CD4-positive, alpha-beta T cell treated with Interferon gamma for 1 hour (primary cell): ENCODE measurements at places on chromosomes 7 and 10.
A peak's percentile ranks its signal among the peaks of the same experiment; 100 is the strongest.

DNA sequence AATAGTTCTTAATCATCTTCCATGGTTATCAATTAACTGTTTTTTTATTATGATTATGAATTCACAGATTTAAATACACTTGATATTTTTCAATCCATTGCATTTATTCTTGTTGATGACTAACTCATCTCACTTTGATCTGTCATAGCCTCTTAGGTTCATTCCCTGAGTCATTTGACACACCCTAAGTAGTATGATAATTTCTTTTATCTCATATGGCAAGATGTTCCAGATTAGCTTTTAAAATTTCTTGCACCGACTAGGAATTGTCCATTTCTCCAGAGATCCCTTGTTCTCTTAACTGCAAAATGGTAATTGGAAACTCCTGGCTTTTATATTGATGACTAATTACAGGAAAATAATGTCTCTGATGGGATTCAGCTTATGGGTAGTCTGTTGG lies 87.6 kb upstream of the CCDC6 start:
- no peak for DNase-seq

- no peak for DNase-seq
These were observed 9.7 kb downstream of the MDFIC start for GRCh38 chr7:114931656-114932011.

DNA sequence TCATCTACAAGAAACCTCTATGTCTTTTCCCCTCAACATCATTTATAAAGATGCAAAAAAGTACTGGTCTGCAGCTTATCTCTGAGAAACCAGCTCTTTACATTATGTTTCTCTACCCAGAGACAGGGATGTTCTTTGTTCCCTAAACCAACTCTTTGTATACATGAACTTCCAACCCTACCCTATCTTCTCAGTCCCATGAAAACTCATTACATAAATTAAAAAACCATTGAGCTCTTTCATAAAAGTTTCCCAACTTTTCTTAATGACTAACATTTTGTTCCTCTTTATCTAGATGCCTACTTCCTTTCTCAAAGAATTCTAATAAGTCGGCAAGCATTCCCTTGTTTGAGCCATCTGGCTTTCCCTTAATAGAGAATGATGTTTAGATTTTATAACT lies 192.8 kb upstream of the AGK start:
- no peak for DNase-seq

DNA sequence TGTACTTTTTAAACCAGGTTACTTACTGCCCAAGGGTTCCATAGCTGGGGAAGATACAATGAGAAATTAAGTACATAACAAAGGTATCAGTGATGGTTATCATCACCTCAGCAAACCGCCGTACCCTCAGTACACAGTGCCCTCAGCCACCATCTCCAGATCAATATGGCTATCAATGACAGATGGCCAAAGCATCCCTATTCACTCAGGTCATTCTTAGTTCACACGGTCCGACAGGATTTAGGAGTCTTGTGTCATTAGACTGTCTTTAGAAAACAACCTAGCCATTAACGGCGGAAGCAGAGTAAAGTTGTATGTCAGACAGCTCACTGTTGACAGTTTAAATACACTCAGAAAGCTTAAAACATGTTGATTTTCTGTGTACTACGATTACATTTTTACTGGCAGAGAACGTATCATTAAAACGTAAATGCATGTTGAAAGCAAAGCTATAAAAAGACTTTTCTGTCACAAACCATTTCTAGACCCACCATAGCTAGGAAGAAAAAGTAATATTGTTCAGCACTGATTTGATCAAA lies 106.9 kb downstream of the HOXA1 start:
- no peak for DNase-seq

DNA sequence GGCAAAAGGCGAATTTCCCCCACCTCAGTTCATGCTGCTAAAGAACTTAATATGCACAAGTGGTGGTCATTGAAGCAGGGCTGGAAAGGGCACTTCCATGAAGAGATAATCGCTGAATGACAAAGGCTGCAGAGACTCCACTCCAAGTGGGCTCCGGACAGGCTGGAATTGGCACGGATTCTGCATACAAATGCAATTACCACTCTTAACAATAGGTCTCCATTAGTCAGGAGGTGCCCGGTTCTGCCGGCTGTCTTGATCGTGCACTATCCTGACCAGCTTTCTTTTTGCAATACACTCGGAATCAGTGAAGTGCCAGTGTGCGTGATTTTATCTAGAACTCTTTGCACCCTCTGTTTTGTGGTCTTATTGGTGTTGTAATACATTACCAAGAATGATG lies 49.7 kb downstream of the INSYN2A start:
- DNase-seq = no peak

- no peak for DNase-seq
These were observed 253.7 kb upstream of the SORCS1 start for GRCh38 chr10:107418085-107418806.

GRCh38 chr10:112175409-112175808 lies 8.2 kb downstream of the GPAM start:
- DNase-seq = no peak

DNA sequence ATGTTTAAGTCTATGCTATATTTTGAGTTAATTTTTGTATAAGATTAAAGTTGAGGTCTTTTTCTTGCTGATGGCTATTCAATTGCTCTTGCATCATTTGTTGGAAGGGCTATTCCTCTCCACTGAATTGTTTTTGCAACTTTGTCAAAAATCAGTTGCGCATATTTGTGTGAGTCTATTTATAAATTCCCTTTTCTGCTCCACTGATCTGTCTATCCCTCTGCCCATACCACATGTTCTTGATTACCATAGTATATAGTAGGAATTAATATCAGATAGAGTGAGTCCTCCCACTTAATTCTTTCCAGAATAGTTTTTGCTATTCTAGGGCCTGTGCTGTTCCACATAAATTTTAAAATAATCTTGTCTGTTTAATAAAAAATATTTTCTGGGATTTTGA lies 152.4 kb upstream of the ADCY1 start:
- DNase-seq = no peak

- DNase-seq = no peak
These were observed 67.8 kb downstream of the ABI1 start for GRCh38 chr10:26792758-26793495.

- DNase-seq = no peak
These were observed 28.5 kb upstream of the CRYGN start for GRCh38 chr7:151468217-151469018.

GRCh38 chr10:13913897-13914296 lies 327.1 kb downstream of the PRPF18 start:
- no peak for DNase-seq

GRCh38 chr10:78331391-78331922 lies 297.8 kb downstream of the RPS24 start:
- DNase-seq = no peak

DNA sequence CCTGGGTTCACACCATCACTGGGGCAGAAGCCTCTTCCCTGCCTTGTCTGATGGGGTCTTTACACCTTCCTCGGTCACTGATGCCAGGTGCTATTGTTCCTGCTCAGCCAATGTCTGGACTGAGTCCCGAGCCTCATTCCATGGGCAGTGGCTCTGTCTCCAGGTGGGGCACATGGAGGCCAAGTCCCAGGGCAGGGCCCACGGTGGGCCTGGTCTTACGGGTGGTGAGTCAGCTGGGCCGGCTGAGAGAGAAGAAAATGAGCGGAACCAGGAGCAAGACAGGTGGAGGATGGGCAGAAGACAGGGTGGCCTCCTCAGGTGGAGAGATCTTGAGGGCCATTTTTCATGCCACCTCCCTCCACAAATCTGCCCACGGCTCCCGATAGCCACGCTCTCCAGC lies 131.7 kb upstream of the FAM20C start:
- DNase-seq = no peak

DNA sequence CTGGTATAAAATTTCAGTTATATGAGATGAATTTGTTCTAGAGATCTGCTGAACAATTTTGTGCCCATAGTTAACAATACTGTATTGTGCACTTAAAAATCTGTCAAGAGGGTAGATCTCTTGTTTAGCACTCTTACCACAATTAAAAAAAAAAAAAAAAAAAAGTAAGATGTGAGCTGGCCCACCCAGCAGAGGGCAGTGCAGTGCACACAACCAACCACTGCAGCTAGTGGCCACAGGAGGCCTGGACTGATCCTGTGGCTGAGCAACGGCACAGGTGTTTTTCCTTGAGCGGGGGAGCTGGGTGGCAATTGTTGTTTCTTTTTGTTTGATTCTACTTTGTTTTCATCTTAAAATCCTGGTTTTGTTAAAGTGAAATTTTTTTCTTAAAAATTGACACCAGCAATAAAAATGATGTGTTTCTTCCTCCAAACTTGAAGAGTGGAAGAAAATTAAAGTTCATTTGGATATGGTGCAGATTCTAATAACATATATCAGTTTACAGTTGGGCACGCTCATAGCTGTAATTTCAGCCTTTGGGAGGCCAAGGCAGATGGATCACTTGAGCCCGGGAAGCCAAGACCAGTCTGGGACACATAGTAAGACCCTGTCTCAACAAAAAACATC lies 171.1 kb upstream of the TBX20 start:
- peak; percentile 30 for DNase-seq

DNA sequence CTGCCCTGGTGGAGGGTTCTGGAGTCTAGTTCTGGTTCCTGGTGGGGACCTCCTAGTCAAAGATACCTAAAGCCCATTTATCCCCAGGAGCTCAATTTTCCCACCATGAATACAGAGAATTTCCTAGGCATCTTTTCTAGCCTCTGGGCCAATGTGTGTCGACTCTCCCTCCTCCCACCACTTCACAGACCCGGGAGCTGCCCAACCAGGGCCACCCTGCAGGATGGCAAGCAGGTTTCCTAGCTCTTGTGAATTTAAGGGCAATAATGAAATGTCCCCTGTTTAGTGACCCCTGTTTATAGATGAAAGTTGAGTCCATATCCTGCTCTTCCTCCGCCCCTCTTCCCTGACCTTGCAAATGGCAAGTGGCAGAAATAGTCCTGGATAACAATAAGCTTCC lies 9.4 kb downstream of the DLX5 start:
- DNase-seq = no peak

DNA sequence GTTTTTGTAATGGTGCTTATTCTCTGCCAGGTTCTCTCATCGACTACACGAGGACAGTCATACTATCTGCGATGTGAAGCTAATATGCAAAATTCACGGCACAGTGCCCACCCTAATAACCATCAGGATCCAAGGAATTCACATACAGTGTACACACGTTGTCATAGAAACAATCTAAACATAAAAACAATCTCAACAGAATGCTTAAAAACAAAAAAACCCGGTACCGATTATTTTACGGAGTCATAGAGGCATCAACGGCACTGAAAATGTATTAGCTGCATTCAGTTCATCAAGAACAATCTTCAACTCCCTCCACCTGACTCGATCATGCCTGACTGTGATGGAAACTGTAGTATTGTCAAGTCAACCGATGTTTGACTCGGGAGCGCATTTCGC lies 628 bp downstream of the MRPS33 start:
- no peak for DNase-seq

DNA sequence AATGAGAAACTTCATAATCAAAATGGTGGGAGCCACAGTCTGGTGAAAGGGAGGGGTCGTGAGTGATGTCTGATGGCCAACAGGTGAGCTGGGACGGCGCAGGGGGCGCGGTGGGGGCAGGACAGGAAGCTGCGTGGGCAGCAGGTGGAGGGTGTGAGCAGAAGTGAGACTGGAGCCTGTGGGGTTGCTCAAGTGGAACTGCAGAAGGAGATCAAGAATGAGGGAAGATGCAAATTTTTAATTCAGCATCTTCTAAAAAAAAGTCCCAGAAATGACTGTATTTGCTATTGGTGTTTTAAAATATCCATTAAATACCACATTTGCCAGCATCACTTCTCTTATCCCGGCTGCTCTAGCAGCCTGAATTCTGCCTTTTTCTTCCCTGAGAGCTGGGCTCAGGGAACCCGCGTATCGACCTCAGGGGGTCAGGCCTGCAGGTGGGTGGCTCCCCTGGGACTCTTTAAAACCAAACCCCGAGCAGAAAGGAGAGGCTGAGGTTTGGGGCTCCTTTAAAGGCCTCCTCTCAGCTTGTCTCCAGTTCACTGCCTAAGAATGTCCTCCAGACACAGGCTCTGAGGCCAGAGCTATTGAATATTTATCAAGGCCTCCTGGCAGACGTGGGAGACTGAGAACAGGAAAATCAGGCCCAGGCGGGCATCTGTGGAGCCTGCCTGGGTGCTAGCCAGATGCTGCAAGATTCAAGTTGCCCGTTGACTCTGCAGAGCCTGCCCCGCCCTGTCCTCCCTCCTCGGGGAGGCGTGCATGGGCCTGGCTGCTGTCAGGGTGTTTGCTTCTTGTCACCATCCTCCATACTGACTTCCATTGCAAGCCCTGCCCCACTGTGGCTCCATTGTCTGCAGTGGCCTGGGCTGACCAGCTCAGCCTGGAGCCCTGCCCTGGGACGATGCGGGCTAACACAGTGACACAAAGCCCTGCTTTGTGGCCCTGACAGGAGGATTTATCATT lies 53.9 kb downstream of the SYPL1 start:
- peak; percentile 81 for DNase-seq

GRCh38 chr7:27158436-27159265 lies 2.2 kb upstream of the HOXA7 start:
- DNase-seq = no peak

GRCh38 chr10:99667108-99667751 lies 7.9 kb downstream of the ENTPD7 start:
- no peak for DNase-seq

DNA sequence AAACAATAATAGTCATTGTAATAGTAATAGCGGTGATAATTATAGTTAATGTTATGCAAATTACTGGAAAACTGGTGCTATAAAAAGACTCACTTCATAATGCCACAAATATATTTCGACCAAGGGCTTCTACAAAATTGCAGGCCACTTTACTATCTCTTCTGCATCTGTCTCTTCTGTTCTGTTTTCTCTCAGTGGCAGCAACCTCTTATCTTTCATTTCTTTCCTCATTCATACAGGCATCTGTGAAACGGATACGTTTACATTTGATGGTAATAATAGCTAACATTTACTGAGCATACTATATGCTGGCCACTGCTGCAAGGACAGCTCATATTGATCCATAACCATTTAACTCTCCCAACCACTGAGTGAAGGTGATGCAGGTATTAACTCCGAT lies 537.4 kb upstream of the PFKP start:
- DNase-seq = no peak

DNA sequence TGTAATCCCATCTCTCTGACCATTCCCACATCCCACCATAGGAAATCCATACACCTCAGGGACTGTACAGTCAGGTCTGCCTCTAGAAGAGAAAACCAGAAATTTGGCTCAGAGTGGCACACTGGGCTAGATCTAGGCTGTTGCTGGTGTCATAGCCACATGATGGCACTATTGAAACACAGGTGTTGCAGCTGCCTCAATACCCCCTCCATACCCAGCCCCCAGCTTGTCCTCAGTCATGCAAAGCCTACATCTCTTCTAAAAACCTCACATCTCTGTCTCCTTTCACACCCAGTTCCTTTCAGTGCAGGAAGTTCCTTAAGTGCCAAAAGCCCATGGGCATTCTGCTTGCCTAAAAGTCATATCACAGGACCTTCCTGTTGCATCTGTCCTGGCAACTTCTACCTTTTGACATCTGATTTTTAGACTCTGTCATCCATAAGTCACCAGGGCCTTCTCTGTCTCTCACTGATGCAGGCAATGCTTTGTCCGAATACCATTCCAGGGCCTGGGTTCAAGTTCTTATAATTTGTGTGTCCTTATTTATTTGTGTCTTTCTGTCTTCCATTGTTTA lies 27.0 kb upstream of the HIBADH start:
- DNase-seq = no peak

GRCh38 chr7:119594956-119595355 lies 678.0 kb upstream of the KCND2 start:
- DNase-seq = no peak

GRCh38 chr7:46622251-46622650 lies 701.2 kb upstream of the IGFBP3 start:
- DNase-seq = no peak
